Lung microvascular endothelial cell (primary cell): ENCODE measurements at places on chromosomes 3 and 15. TPM values are rescaled to one million over a fixed set of nuclear protein-coding genes. Genes with fewer than 3 reads are reported as not detected.

The MESP1 gene
- under 0.01 and 0.22 TPM in 2 replicates for total RNA-seq

The SCG5 gene
- total RNA-seq: 0.20 and 0.44 TPM in 2 replicates

DNA sequence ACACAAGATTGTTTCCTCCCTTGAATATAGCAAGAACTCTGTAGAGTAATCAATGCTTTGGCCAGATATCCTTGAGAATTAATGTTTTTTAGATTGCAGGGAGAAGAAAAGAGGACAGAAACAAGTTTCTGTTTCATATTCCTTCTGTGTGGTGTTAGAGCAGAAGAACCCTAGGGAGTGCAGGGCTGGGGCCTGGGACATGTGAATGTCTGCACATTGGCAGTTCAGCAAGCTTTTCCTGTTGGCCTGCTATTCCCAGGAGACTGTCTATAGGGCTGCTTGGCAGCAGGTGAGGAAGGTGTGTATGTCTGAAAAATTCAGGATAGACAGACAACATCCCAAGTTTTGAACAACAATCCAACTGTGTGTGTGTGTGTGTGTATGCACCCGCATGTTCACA is 13.6 kb upstream of the CNBP start:
- no peak for DNase-seq

The COL8A1 gene
- 235 and 1,223 TPM in 2 replicates for total RNA-seq

GRCh38 chr15:92494806-92495336 is 101.2 kb downstream of the ST8SIA2 start:
- DNase-seq: no peak

The EXOG gene
- 5.2 TPM in 2 replicates for total RNA-seq

GRCh38 chr3:14141602-14142341 is 16.9 kb downstream of the TMEM43 start:
- DNase-seq: peak; percentile 20

DNA sequence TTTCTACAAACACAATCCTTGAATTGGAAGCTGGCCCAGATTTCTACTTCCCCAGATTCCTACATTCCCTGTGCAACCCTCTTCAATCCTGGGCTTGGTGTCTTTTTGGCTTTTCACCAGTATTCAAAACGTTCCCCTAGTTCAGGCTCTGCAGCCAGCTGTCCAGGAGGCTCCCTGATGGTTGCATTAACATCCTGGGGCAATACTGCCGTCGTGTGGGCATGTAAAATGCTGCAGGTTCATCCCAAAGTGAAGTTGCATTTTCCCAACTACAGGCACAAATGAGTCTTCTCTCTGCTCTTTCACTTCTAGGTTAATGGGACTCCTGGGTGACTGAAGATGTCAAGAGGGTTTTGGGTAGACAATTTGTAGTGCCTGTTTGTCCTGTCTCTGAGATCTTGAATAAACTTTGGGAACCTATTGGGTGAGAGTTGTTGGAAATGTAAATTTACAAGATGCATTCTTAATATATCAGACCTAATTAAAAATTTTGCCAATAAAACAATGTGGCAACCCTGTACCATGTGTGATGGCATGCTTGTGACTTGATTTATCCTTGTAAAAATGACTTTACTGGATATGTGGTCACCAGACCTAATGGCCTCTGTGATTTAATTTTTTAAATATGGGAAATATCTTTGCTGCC is 28.6 kb downstream of the SOX14 start:
- peak; percentile 30 for DNase-seq
